ENCODE measurements at places on chromosomes 4 and X.

GRCh38 chr4:53644607-53645006 is 53.3 kb upstream of the LNX1 start:
- no peak for DNase-seq

- DNase-seq = no peak
Measured at GRCh38 chr4:100016191-100016590, 66.1 kb upstream of the H2AZ1 start.

DNA sequence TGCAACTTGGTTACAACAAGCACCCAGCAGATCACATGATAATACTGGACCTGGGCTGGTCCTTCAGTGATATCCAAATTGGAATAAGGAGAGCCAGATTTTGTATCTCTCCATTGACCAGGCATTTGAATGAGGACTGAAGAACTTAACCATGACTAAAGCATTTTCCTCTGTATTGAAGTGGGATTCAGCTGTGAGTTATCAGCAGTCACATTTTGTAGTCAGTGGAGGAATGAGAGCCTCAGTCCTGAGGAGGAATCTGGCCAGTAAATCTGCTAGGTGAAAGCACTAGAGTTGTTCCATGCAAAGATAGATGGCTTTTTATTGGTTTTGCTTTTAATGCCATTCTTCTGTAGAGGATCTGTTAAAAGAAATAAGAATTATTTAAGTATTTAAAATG is 1506.0 kb downstream of the PCDH7 start:
- DNase-seq = no peak

- no peak for DNase-seq
Measured at GRCh38 chr4:4182835-4183568, 43.7 kb downstream of the OTOP1 start.

GRCh38 chr4:185883591-185883990 is 71.6 kb upstream of the SORBS2 start:
- no peak for DNase-seq

- DNase-seq = no peak
Measured at GRCh38 chr4:186684889-186685309, 38.8 kb downstream of the FAT1 start.

- no peak for DNase-seq
Measured at GRCh38 chr4:87506974-87507701, 22.0 kb downstream of the SPARCL1 start.

- DNase-seq = no peak
Measured at GRCh38 chr4:89482251-89482650, 174.7 kb upstream of the GPRIN3 start.

All from stimulated activated naive CD4-positive, alpha-beta T cell treated with Interleukin-2 at 50 U/mL for 16 hours (primary cell).